Heart left ventricle (tissue), 16 donors: ENCODE measurements at places on chromosomes 11 and 22. TPM values are rescaled to one million over a fixed set of nuclear protein-coding genes. Genes with fewer than 3 reads are reported as not detected.

PHF21B gene
- total RNA-seq, result not detected

FLRT1 gene
- total RNA-seq, result 0.37 TPM

CNGA4 gene
- total RNA-seq, result not detected

DNA sequence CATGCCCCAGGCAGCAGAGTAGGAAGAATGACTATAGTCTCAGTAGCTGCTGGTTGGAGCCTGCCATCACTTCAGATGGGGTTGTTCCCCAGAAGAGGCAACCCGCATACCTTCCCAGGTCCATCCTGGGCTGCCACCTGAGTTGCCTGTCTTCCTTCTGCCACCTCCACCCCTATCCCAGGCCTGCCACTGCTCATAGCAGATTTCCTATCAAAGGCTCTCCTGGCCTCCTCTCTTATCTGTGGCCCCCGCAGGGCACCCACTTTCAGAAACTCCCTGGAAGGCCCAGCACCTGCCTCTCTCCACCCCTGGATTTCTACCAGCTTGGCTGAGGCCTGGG, 649 bp upstream of the NR1H3 start:
- H3K36me3 ChIP-seq, result peaks cover 8% of the 10 kb centered on the region
- DNase-seq, result no peak
- H3K4me1 ChIP-seq, result peaks cover 69% of the 10 kb centered on the region
- H3K27me3 ChIP-seq, result no peaks in the 10 kb centered on the region

- no peak for DNase-seq
- H3K4me1 ChIP-seq, result peaks cover 35% of the 10 kb centered on the region
- no peak overlapping the region for H3K4me3 ChIP-seq
- no peaks in the 10 kb centered on the region for H3K36me3 ChIP-seq
- no peak overlapping the region for H3K27ac ChIP-seq
- H3K27me3 ChIP-seq, result no peaks in the 10 kb centered on the region
Observed at GRCh38 chr11:34267417-34267816, 90.4 kb downstream of the ABTB2 start.

DNA sequence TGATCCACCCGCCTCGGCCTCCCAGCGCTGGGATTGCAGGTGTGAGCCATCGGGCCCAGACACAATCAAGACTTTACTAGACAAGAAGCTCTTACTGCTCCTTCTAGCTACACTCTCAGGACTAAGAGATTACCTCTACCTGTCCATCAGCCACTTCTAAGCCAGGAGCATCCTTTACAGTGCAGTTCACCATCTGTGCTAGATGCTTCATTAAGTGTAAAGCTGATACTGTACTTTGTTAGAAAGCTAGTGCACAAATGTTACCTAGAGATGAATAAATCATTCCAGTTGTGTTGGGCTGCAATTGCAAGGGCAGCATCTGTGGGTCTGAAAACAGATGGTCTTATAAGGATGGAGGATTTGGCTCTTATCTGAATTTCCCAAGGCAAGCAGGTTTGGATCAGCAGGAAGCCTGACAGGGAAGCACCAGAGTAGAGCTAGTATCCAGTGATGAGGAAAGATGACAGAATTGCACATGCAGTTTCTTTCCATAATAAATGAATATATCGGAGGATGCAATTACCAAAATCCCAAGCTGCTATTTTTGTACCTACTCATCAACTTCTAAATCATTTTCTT, 58.3 kb downstream of the FAM168A start:
- peaks cover 5% of the 10 kb centered on the region for H3K4me1 ChIP-seq
- no peaks in the 10 kb centered on the region for H3K27me3 ChIP-seq
- H3K36me3 ChIP-seq, result no peaks in the 10 kb centered on the region

DNA sequence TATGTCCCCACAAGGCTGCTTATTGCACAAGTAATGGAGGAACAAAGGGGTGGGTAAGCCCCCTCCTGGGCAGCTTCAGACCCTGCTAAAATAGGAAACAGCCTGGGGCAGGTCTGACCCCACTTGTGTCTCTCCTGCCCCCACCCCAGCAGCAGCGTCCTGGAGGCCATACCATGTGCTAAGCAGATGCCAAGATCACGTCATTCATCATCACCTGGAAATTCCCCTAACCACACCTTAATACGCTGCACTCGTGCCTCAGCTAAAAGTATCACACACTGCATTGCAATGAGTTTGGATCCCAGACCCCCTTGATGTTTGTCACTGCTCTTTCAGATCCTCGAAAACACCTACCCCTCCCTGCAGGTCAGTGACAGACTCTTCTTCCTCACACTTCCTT, 27.8 kb upstream of the GGTLC2 start:
- no peaks in the 10 kb centered on the region for H3K4me1 ChIP-seq
- DNase-seq, result no peak
- H3K27me3 ChIP-seq, result no peaks in the 10 kb centered on the region
- H3K4me3 ChIP-seq, result no peak overlapping the region

DNA sequence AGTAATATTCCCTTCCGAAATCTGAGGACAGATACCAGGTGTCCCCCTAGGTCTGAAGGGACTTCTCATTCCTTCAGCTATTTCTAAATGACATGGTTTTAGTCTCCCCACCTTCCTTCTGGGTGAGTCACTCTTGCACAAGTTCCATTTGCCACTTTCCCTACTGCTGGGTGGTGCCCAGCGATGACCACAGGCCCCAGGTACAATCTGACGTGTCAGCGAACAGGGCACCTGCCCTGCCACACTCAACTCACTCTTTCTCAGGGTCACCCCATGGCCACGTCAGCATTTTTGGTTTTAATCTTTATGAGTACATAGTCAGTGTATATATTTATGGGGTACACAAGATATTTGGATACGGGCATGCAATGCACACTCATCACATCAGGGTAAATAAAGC, 17.2 kb downstream of the POU2AF1 start:
- H3K36me3 ChIP-seq, result no peaks in the 10 kb centered on the region
- H3K4me3 ChIP-seq, result no peak overlapping the region
- DNase-seq, result no peak
- H3K4me1 ChIP-seq, result no peaks in the 10 kb centered on the region
- H3K27ac ChIP-seq, result no peak overlapping the region
- no peaks in the 10 kb centered on the region for H3K27me3 ChIP-seq

- H3K27me3 ChIP-seq, result no peaks in the 10 kb centered on the region
- no peak overlapping the region for H3K27ac ChIP-seq
- no peaks in the 10 kb centered on the region for H3K36me3 ChIP-seq
- no peak for DNase-seq
- no peak overlapping the region for H3K4me3 ChIP-seq
Observed at GRCh38 chr11:29184939-29185890, 831.6 kb downstream of the KCNA4 start.

DNA sequence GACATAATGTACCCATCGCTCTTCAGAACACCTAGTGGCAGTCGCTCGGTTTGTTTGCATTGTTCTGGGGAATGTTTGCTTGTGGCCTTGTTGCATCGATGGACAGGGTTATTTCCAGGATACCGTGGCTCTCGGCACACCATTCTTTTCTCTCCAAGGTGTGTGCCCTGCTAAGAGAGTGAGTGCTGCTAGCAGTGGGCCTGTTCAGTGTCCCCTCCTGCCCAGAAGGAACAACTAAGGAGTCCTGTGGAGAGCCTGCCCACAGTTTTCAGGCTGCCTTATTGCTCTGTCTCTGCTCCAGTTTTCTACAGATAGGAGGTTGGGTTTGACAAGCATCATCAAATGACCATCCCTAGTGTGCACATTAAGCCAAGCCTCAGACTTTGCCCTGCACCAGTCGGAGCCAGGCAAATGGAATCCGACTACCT, 1.4 kb downstream of the CRY2 start:
- no peaks in the 10 kb centered on the region for H3K36me3 ChIP-seq
- no peaks in the 10 kb centered on the region for H3K27me3 ChIP-seq

DNA sequence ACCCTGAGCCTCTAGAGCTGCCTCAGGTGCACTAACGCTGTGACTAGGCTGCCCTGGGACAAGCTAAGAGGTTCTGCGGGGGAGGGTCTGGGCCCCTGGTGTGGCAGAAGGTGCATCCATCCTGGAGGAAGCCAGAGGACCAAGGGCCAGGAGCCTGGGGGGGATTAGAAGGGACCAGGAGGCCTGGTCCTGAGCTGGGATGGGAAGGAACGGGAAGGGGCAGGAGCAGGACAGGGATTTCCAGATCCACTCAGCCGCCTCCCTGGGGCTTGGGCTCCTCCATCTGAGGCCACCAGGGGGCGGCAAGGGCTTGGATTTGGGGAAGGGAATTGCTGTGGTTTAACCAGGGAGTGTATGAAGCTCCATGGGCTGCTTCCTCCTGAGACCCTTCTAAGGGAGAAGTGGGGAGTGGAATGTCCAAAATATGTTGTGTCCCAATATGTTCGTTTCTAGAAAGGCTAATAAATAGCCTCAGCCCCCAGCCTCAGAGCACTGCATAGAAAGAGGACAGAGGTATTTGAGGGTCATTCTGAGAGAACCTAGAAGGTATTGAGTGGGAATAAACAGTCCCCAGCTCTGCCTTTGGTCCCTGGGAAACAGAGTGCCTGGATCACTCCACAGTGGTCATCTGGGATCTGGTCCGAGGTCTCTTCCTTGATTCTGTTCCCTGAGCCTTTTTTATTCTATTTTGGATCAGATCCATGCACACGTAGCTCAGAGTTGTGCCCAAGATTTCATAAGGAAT, 17.4 kb upstream of the PRAME start:
- H3K4me3 ChIP-seq, result no peak overlapping the region
- H3K4me1 ChIP-seq, result no peaks in the 10 kb centered on the region
- H3K27ac ChIP-seq, result no peak overlapping the region
- H3K27me3 ChIP-seq, result no peaks in the 10 kb centered on the region
- DNase-seq, result peak; percentile 55
- no peaks in the 10 kb centered on the region for H3K36me3 ChIP-seq

DNA sequence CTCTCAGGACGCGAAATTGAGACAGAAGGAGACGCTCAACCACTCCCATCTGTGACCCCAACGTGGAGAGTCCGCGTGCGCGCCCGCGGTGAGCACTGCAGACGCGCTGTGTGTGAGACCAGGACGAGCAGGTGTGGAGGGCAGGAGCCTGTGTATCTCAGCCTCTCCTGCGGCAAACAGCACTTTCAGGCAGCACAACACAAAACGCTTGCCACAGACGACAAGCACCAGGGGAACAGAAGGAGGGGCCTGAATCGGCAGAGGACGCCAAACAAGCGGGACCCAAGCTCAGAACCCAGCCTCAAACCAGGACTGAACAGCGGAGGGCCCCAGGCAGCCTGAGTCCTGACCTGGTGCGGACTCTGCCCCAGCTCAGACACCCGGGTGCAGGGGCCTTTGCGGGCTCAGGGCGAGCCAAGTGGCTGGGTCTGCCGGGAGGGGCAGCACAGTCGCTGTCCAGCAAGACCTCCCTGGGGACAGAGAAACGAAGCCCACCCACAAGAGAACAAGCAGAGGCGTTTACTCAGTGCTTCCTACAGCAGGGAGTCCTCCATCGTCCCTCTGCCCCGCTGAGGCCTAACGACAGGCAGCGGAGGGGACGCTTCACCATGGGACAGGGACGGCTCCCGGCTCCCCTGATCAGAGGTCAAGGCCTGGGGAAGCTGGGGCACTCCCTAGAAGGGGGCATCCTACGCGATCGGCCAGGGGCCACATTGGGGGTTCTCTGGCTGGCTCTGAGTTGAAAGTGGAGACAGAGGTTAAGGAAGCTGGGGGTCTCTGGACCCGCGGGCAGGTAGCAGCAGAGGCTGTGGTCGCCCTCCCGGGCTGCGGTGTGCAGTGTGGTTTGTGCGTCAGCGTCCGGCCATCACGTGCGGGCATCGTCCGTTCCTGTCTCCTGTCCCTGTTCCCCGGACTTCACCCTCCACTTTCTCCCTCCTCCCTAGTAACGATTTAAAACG, 560.8 kb downstream of the BRD1 start:
- H3K4me3 ChIP-seq, result no peak overlapping the region
- H3K36me3 ChIP-seq, result no peaks in the 10 kb centered on the region
- no peak for DNase-seq
- no peak overlapping the region for H3K27ac ChIP-seq

DNA sequence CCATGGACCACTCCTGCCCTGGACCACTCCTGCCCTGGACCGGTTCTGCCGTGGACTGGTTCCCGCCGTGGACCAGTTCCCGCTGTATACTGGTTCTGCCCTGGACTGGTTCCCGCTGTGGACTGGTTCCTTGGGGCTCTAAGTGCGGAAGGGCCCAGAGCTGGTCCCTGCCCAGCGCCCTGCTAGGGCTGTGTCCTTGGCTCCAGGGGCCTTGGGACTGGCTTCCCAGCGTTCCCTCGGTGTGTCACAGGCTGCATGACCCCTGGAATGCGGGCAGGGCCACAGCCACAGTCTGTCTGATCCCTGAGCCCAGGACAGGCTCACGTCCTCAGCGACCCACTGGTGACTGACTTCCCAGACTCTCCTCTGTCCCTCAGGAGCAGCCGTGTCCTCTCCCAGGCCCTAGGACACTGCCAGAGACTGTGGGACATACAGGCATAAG, 412.2 kb downstream of the TBC1D22A start:
- no peaks in the 10 kb centered on the region for H3K36me3 ChIP-seq
- no peaks in the 10 kb centered on the region for H3K27me3 ChIP-seq
- H3K27ac ChIP-seq, result peak overlapping the region; percentile 42
- no peak overlapping the region for H3K4me3 ChIP-seq
- H3K4me1 ChIP-seq, result no peaks in the 10 kb centered on the region
- peak; percentile 27 for DNase-seq

DNA sequence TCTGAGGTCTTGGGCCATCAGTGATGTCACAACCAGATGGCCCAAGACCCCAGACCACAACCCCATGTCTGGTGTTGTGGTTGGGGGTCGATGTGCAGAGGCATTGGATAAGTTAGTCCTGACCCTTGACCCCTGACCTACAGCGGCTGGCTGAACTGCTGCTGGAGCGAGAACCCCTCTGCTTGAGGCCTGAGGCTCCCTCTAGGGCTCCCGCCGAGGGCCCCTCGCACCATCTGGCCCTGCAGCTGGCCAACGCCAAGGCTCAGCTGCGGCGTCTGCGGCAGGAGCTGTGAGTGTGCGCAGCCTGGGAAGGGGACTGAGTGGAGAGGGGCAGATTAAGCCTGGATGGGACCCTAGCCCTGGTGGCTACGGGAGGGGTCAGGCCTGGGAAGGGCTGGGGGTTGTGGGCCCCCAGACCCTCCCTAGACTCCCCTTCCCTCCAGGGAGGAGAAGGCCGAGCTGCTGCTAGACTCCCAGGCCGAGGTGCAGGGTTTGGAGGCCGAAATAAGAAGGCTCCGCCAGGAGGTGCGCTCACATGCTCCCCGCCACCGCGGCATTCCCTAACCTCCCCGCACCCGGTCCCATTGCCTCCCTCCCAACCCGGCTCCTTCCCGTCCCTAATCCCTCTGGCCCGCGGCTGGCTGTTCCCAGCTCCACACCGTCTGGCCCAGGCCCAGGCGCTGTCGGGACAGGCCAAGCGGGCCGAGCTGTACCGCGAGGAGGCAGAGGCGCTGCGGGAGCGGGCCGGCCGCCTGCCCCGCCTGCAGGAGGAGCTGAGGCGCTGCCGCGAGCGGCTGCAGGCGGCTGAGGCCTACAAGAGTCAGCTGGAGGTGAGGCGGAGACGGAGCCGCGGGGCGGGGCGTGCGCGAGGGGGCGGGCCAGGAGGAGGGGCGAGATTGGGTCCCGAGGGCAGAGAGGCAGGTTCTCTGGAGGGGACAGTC, 2.1 kb downstream of the CCDC88B start:
- no peaks in the 10 kb centered on the region for H3K36me3 ChIP-seq
- H3K27ac ChIP-seq, result peak overlapping the region; percentile 70
- peak; percentile 90 for DNase-seq
- H3K4me3 ChIP-seq, result peak overlapping the region; percentile 32
